ENCODE measurements at places on chromosomes 16 and 17. TPM values are rescaled to one million over a fixed set of nuclear protein-coding genes. Genes with fewer than 3 reads are reported as not detected.

Gene EVI2A
- total RNA-seq, result 0.52 TPM

- ATAC-seq, result peak; percentile 12
These were observed 530 bp upstream of the ZDHHC7 start for GRCh38 chr16:85011846-85012284.

- no peak for ATAC-seq
These were observed 22.2 kb upstream of the WSCD1 start for GRCh38 chr17:6047966-6048365.

DNA sequence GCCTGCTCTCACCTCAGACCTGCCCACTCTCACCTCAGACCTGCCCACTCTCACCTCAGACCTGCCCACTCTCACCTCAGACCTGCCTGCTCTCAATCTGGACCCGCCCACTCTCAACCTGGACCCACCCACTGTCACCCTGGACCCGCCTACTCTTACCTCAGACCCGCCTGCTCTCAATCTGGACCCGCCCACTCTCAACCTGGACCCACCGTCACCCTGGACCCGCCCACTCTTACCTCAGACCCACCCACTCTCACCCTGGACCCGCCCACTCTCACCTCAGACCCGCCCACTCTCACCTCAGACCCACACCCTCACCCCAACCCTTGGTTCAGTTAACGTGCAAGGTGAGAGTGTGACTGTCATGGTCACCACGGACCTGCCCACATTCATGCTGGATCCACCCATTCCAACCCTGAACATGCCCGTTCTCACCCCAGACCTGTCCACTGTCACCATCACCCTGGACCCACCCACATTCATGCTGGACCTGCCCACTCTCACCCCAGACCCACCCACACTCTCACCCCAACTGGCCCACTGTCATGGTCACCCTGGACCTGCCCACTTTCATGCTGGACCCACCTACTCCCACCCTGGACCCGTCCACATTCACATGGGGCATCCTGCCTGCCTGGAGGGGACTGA lies 31.2 kb upstream of the ENPP7 start:
- ATAC-seq, result no peak

GRCh38 chr16:76741623-76742022 lies 449.4 kb upstream of the MON1B start:
- no peak for ATAC-seq

- no peak for ATAC-seq
These were observed 139.6 kb downstream of the SKAP1 start for GRCh38 chr17:48290378-48290777.

Gene MPV17L
- total RNA-seq, result 5.6 TPM

DNA sequence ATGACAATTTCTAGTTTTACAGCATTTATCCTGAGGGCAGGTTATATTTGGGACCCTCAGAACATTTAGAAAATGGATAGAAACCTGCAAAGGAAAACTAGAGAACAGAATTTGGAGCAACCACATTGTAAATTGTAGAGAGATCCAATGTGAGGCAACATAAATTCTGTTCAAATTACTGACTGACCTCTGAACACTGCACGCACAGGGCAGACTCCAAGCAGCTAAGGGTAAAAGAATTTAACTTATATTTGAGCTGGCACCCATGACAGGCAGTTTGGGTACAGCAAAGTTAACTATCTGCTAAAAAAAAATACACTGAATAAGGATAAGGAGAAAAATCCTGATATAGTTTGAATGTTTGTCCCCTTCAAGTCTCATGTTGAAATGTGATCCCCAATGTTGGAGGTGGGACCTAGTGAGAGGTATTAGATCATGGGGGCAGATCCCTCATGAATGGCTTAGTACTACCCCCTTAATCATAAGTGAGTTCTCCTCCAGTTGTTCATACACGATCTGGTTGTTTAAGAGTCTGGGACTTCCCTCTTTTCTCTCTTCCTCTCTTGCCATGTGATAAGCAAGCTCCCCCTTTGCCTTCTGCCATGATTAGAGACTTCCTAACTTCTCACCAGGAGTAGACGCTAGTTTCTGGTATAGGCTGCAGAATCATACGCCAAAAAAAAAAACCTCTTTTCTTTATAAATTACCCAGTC lies 75.7 kb downstream of the FBXL20 start:
- ATAC-seq, result no peak

GRCh38 chr16:8886593-8887430 lies 4.7 kb downstream of the LITAFD start:
- no peak for ATAC-seq

Gene GID4
- 8.4 TPM for total RNA-seq

DNA sequence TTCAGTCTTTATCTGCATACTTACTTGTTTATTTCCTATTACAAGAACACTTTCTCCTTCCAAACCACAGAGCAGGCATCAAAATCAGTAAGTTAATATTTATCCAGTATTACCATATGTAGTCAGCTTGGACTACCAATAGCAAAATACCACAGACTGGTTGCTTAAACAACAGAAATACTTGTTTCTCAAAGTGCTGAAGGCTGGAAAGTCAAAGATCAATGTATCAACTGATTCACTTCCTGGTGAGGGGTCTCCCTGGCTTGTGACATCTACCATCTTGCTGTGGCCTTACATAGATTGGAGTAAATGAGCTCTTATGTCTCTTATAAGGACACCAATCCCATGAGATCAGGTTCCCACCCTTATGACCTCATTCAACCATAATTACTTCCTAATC lies 2.6 kb downstream of the STXBP4 start:
- ATAC-seq, result no peak

GRCh38 chr16:68079626-68080344 lies 5.4 kb upstream of the NFATC3 start:
- ATAC-seq, result no peak

GRCh38 chr17:14784997-14785696 lies 480.0 kb downstream of the PMP22 start:
- ATAC-seq, result peak; percentile 72

DNA sequence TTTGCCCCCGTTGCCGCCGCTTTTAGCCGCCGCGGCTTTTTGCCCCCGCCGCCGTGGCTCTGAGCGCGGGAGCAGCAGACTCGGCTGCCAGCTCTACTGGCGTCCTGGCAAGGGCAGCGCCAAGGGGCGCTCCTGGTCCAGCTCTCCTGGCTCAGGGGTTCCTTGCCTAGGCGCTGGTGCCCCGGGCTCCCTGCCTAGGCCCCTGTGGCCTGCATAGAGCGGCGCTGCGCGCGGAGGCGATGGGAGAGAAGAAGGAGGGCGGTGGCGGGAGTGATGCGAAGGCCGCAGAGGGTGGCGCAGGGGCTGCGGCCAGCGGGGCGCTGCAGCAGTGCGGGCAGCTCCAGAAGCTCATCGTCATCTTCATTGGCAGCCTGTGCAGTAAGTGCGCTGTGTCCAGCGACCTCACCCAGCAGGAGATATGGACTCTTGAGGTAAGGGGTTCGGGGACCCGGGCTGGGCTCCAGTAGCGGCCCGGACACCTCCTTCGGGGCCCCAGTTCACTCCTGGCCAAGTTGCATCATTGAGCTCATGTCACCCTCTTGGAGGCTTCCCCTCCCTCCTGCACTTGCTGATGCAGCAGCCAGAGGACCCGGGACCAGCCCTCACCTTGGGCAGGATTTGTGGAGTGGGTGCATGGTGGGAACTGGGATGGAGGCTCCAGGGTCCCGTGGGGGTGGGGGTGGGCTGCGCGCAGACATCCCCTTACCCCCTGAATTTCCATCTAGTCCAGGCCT lies 1344.4 kb downstream of the TP53TG3F start:
- no peak for ATAC-seq

DNA sequence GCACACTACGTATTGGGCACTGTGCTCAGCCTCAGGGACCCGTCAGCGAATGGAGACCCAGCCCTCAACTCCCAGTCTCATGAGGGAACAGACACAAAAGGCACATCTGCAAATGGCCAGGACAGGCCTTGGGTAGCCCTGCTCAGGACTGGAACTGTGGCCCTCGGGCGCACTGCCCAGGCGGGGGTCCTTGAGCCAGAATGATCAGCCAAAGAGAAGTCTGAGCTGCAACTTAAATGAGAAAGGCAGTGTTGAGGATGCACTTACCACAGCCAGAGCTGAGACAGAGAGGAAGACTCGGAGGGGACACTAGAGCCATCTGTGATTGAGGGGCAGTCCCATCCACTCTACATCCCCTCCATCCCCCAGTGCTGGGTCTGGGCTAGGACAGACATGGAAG lies 117.3 kb downstream of the C16orf95 start:
- ATAC-seq, result no peak

DNA sequence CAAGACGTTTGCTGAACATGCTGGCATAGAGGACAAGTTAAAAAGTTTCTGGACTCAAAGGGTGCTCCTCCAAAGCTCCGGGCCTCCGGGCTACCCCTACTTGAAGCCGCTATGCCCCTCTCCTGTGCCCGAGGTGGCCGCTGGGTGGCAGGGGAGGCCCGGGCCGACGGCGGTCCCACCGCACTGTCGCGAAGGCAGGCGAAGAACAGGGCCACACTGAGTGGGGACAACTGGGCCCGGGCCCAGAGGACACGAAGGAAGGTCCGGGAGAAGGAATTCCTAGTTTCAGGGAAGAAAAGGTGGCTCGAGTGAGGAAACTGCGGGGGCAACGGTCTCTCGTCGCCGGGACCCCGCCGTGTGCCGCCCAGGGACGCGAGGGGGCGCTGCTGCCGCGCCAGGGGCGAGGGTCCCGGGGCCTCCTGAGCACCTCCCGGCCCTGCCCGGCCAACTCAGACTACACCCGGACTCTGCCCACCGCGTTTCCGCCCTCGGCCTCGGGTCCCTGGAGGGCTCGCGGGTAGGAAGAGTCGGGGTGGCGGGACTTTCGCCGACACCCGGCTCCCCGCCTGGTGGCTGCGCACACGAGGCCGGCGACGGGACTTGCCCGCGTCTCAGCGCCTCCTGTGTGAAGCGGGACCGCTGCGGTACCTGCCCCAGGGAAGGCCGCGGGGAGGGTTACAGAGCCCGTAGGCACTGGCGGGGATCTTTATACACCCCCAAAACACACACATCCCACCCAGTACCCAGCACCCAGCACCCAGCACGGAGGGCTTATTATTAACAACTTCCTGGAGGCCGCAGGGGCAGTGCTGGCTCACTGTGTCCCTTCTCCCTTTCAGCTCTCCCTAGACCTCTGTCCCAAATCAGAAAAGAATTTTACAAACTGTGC lies 772 bp upstream of the CHCT1 start:
- peak; percentile 88 for ATAC-seq

Data from esophagus mucosa (tissue), 1 donor.